Neuronal stem cell (in vitro differentiated cells): ENCODE measurements at places on chromosomes 16 and 17.

- no peak for DNase-seq
These were observed 30.7 kb upstream of the RPTOR start for GRCh38 chr17:80513892-80514291.

- DNase-seq = no peak
These were observed 346.1 kb upstream of the ERCC4 start for GRCh38 chr16:13573903-13574302.

DNA sequence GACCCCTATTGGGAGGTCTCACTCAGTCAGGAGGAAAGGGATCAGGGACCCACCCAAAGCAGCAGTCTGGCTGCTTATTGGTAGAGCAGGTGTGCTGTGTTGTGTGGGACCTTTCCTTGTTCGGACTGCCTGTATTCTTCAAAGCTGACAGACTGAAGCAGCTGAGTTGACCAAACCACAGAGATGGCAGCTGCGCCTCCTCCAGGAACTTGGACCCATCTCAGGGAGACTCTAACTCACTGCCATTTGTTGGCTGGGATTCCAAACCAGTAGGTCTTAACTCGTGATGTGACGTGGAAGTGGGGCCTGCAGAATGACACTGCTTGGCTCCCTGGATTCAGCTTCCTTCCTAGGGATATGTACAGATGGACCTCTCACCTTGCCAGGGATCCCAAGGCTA lies 9.6 kb upstream of the UQCRC2 start:
- no peak for DNase-seq

- DNase-seq = no peak
These were observed 57.8 kb downstream of the WSB1 start for GRCh38 chr17:27351759-27352158.

DNA sequence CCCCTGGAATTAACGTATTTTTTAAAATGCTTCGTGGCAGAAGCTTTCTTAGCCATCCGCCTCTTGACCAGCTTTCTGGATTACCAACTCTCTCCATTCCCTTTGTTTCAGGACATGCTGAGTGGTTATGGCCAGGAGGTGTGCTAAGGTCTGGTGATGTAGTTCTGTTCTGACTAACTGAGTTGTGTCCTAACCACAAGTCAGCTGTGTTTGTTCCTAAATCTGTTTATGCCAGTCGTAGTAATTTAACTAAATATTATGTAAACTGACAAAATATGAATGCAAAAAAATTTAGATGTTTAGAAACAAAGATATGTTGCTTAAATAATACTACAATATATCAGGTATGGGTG lies 61.6 kb downstream of the MRTFB start:
- DNase-seq = no peak

GRCh38 chr16:70437582-70438557 lies 1.0 kb downstream of the ST3GAL2 start:
- DNase-seq = no peak

DNA sequence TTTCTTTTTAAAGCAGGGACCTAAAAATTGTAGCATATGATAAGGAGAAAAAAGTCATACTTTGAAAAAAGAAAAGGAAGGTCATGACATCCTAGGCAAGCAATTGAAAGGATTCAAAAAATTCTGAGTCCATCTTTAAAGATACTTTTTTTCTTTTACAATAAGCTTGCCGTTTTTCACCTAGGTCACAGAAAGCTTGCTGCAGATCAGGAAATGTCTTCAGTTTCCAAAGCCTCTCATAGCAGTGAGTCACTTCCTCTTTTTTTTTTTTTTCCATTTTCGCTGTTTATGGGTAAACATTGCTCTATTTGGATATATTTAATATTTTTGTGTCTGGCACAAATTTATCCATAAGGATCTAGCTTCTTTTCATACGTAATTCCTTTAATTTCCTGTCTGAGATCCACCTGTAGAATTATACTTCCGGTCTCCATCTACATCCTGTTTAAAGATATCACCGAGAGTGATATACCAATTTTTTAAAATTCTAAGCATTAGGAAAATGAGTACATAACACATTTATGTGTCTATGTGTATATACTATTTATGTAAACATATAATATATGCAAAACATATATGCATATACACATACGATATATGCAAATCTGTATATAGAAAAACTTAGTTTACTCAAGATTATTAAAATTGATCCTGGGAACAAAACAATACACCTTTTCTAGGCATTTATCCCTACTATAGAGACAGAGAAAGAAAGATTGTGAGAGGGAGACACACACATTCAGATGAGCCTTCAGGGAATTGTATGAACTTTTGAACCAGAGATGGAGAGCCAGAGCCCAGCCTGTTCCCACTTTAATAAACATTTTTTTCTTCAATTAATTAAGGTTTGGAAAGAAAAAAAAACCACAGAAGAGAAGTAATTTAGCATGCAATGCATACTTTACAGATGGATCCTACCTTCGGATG lies 134.4 kb downstream of the SKAP1 start:
- DNase-seq = no peak

- peak; percentile 62 for DNase-seq
These were observed at the start of gene MMD for GRCh38 chr17:55421179-55421934. Gene MMD, minus strand, starts transcription at chr17:55421835. Its CDS starts 140 bp downstream, at chr17:55421695.
